Ascending aorta (tissue), 2 donors: ENCODE measurements at places on chromosomes 3 and 15.

GRCh38 chr3:38108649-38109579, 28.0 kb downstream of the ACAA1 start:
- DNase-seq = no peak
- no peaks in the 10 kb centered on the region for H3K27me3 ChIP-seq
- no peak overlapping the region for H3K27ac ChIP-seq

DNA sequence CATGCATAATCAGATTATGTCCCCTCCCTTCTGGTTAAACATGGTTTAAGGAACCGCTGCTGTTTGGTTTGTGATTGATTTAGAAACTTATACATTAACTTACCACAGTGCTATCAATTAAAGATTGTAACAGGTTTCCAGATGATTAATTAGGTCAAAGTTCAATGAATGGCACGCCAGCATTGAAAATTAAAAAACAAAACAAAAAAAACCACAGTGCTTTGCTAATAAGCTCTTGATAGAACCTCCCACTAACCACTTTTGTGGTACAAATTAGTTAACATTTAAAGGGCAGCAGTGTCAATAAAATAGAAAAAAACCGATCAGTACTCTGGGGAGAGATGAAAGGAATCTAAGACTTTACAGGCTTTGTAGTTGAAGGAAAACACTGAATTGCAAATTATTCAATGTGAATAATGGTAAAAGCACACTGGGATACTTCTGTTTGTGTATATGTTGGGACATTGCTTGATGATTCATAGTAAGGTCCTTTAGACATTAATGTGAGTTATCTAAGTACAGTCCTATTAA, 7.6 kb upstream of the C3orf38 start:
- H3K36me3 ChIP-seq = peaks cover 39% of the 10 kb centered on the region
- H3K27ac ChIP-seq = no peak overlapping the region
- no peak overlapping the region for H3K4me3 ChIP-seq
- DNase-seq = no peak
- H3K4me1 ChIP-seq = no peaks in the 10 kb centered on the region

- H3K4me1 ChIP-seq = no peaks in the 10 kb centered on the region
- no peak overlapping the region for H3K4me3 ChIP-seq
- no peak overlapping the region for H3K27ac ChIP-seq
These were observed 116.9 kb upstream of the RAD18 start for GRCh38 chr3:9080163-9080562.

DNA sequence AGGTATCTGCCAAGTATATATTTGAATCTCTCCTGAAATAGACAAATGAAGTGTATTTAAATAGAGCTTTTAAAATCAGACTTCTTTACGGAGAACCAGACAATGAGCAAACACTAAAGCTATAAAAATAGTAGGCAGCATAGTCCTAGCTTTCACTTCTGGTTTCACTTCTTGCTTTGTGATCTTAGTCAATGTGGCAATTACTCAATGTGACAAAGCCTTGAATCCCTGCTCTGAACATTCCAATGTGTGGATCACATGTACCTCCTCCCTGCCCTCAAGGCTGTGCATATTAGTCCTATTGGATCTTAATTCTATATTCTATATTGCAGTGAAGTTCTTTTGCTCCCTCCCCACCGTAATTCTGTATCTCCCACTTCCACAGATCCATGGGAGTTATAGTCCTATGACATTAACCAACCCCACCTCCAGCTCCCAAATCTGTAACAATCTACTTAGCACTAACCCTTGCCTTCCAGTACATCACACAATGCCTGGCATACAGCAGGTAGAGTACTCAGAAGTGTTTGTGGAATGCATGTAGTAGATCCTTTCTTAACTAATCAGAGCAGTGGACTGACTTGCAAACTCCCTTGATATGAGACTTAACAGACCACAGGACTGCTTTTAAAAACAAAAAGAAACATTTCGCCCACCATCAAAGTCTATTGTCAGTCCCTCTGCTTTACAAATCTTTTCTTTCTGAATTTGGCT, 24.3 kb upstream of the CP start:
- H3K27ac ChIP-seq = peak overlapping the region; percentile 70
- no peaks in the 10 kb centered on the region for H3K27me3 ChIP-seq
- DNase-seq = no peak
- peaks cover 9% of the 10 kb centered on the region for H3K4me1 ChIP-seq

GRCh38 chr3:195009616-195010015, 261.3 kb downstream of the XXYLT1 start:
- no peak overlapping the region for H3K27ac ChIP-seq
- DNase-seq = no peak
- H3K36me3 ChIP-seq = no peaks in the 10 kb centered on the region
- H3K4me3 ChIP-seq = no peak overlapping the region
- H3K4me1 ChIP-seq = no peaks in the 10 kb centered on the region

DNA sequence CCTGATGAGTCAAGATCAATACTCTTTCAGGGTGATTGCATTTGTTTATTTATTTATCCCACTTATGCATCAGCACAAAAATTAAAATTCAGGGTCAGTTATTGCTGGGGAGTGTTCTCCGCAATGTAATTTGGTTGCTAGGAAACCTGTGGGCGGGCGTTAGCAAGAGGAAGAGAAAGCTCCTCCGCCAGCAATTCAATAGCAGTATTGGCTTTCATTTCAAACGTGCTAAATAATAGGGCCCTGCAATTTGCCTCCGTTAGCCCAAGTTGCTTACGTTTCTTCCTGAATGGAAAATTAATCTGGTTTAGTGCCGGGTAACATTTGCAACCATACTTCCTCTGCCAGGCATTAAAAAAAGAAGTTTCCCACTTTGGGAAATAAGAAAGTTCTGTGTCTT, 35.5 kb upstream of the PLCL2 start:
- H3K27me3 ChIP-seq = no peaks in the 10 kb centered on the region
- peak; percentile 72 for DNase-seq
- H3K4me1 ChIP-seq = no peaks in the 10 kb centered on the region

DNA sequence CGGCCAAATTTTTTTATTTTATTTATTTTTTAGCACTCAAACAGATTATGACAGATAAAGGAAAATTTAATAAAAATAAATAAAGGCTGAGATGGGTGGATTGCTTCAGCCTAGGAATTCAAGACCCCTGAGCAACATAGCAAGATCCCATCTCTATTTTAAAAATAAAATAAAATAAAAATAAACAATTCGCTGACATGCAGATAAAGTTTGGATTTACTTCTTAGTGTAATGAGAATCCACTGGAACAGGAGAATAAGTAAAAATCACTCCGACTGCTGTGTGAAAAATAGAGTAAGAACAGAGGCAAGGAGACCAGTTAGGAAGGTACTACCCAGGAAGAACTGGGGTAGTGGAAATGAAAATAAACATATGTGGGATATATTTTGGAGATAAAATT, 5.6 kb downstream of the PIK3CB start:
- no peaks in the 10 kb centered on the region for H3K27me3 ChIP-seq
- H3K4me1 ChIP-seq = no peaks in the 10 kb centered on the region
- H3K36me3 ChIP-seq = no peaks in the 10 kb centered on the region
- H3K4me3 ChIP-seq = no peak overlapping the region
- no peak for DNase-seq

GRCh38 chr15:71093054-71094024, 21.9 kb upstream of the THSD4 start:
- DNase-seq = no peak
- no peak overlapping the region for H3K27ac ChIP-seq
- no peaks in the 10 kb centered on the region for H3K27me3 ChIP-seq
- H3K36me3 ChIP-seq = no peaks in the 10 kb centered on the region
- no peak overlapping the region for H3K4me3 ChIP-seq

DNA sequence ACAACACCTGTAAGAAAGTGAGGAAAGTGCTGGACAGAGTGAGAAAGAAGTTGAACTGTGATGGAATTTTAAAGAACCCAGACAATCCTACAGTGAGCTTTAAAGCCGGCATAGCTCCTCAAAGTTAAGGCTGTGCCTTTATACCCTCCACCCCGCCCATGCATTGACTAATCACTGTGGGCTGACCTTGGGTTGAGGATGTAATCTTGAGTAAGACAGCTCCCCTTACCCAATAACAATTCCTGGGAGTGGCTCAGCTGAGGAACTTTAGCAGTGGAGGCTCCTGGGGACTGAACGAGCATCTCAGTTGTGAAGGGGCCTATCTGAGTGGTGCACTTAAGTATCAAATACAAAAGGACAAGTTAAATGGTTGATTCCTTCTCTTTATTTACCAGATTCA, 35.7 kb upstream of the ZNF770 start:
- no peak for DNase-seq
- H3K4me1 ChIP-seq = no peaks in the 10 kb centered on the region
- H3K27ac ChIP-seq = no peak overlapping the region
- H3K27me3 ChIP-seq = no peaks in the 10 kb centered on the region
- no peaks in the 10 kb centered on the region for H3K36me3 ChIP-seq

- no peak overlapping the region for H3K4me3 ChIP-seq
- H3K4me1 ChIP-seq = no peaks in the 10 kb centered on the region
- no peak overlapping the region for H3K27ac ChIP-seq
- DNase-seq = no peak
These were observed 205.9 kb downstream of the MBNL1 start for GRCh38 chr3:152474585-152474984.

DNA sequence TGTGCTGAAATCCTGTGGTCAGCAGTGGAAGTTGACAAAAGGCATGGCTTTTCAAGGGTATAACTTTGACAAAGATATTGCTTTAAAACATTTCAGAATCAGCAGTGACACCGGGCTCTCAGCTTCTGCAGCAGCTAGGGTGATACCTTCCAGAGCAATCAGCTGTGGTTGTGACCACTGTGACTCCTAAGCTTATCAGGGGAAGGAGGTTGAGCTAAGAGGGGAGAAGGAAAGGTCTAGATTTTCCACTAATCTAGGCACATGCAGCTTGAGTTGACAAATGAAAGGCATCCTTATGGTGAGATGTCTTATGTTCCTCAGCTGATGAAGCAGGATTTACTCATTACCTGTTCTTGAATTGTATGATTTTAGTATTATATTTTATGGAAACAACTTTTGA, 16.3 kb upstream of the LRRFIP2 start:
- H3K4me3 ChIP-seq = no peak overlapping the region
- DNase-seq = no peak
- H3K36me3 ChIP-seq = no peaks in the 10 kb centered on the region
- H3K4me1 ChIP-seq = no peaks in the 10 kb centered on the region
- no peak overlapping the region for H3K27ac ChIP-seq

DNA sequence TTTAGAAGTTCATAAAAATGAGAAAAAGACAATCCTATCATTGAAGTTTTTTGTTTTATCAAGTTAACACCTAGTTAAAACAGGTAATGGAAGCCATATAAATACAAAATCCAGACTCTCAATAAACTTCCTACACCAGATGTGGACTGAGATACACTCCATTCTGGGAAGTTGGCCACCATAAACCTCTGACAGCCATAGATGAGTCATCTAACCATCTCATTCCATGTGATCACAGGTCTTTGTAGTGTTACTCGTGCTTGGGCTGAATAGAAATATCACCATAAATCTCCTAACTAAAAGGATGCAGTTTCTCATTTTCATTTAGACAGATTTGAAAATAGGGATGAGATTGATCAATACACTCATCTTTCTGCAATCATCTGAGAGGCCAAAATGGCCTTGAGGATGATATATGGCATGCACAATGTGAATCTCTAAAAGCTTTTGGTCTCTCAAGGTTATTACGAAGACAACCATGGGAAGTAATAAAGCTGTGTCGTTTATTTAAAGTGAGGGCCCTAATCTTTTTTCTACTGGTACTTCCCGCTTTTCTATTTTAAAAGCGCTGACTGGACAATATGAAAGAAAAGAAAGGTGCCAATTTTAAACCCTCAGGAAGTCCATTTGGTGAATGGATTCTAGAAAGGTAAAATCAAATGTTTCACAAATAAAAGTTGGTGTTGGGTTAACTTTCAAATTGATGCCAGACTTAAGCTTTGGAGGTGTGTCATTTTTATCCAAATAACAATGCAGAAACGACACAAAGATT, 155.5 kb downstream of the POLR2M start:
- H3K4me3 ChIP-seq = no peak overlapping the region
- H3K27ac ChIP-seq = no peak overlapping the region
- DNase-seq = no peak
- no peaks in the 10 kb centered on the region for H3K4me1 ChIP-seq

GRCh38 chr15:44194323-44195150, 534 bp downstream of the FRMD5 start:
- H3K27ac ChIP-seq = no peak overlapping the region
- H3K4me1 ChIP-seq = peaks cover 6% of the 10 kb centered on the region
- H3K4me3 ChIP-seq = peak overlapping the region; percentile 74
- H3K27me3 ChIP-seq = no peaks in the 10 kb centered on the region
- no peaks in the 10 kb centered on the region for H3K36me3 ChIP-seq

DNA sequence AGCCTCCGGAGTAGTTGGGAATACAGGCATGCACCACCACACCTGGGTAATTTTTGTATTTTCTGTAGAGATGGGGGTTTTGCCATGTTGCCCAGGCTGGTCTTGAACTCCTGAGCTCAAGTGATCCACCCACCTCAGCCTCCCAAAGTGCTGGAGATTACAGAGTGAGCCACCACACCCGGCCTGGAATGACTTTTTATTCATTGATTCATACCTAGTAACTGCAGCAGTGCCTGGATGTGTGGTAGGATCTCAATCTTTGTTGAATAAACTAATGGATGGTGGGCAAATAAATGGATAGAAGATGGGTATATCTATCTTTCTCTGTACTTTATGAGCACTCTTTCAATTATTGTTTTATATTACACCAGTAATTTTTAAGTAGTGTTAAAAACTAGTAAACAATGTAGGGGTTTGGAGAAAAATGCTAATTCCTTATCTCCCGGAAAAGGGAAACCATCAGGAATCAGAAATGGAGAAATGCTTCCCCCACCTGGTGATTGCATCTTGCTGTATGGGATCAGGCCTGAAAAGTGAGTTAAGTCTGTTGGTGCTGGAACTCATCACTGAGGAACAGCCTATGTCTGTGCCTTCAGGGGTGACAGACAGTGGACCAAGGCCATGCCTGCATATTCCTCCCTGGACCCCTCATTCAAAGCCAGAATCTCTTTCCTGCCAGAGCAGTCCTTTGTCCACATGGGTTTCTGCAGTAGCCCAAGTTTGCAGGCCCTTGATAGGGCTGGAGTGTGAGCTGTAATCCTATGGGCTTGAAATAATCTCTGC, 161.0 kb upstream of the CTDSPL start:
- DNase-seq = no peak
- no peaks in the 10 kb centered on the region for H3K4me1 ChIP-seq
- H3K4me3 ChIP-seq = no peak overlapping the region
- no peak overlapping the region for H3K27ac ChIP-seq

DNA sequence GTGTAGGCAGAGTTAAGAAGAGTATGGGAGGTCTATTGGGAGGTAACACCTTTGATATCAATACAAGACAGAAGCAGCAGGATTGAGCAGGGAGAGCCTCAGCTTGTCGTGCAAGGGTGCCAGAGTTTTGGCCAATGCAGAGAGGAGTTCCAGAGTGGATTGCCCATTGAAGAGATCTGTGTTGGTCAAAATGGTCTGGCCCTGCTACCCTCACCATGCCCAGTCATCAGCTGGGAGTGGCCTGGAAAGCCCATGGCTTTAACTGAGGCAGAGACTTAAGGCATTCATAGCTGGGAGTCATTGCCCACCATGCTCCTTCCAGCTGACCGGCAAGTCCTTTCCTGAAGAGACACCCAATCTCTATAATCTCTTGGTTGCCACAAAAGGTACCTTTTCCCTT, 271.3 kb downstream of the ABHD5 start:
- no peak for DNase-seq
- no peak overlapping the region for H3K27ac ChIP-seq
- H3K27me3 ChIP-seq = peaks cover 4% of the 10 kb centered on the region

GRCh38 chr3:42102571-42102970, 11.4 kb downstream of the TRAK1 start:
- no peaks in the 10 kb centered on the region for H3K36me3 ChIP-seq
- no peak overlapping the region for H3K27ac ChIP-seq
- H3K4me3 ChIP-seq = no peak overlapping the region
- no peaks in the 10 kb centered on the region for H3K27me3 ChIP-seq
- peaks cover 7% of the 10 kb centered on the region for H3K4me1 ChIP-seq
